ENCODE measurements at places on chromosomes 1 and 21.

GRCh38 chr1:75672108-75672507, 52.4 kb upstream of the ACADM start:
- no peak for DNase-seq

DNA sequence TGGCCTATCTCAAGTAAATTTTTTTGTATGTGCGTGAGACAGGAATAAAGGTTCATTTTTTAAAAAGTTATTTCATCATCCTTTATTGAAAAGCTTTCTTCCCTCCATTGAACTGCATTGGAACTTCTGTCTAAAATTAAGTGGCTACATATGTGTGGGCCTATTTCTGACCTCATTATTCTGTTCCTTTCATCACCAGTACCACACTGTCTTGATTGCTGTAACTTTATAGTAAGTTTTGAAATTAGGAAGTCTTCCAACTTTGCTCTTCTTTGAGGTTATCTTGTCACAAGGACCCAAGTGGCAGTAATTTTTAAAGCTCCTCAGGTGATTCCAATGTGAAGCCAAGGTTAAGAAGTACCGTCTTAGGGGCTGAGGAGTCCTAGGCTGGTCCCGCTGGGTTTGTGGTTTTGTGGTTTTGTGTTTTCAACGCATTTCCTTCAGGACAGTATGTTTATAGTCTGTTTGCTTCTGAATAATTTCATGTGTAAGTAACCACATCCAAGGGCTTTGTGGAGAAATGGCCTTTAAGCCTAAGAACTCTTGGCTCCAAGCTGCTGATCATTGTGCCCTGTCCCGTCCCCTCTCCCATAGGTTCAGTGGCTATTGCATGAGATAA, 12.4 kb upstream of the SCAF4 start:
- no peak for DNase-seq

- no peak for DNase-seq
These were observed 10.7 kb downstream of the PATJ start for GRCh38 chr1:61752921-61753389.

GRCh38 chr1:87089823-87090222, 175.4 kb downstream of the HS2ST1 start:
- no peak for DNase-seq

- DNase-seq, result no peak
These were observed 207.9 kb downstream of the RRAGC start for GRCh38 chr1:38651669-38652068.

DNA sequence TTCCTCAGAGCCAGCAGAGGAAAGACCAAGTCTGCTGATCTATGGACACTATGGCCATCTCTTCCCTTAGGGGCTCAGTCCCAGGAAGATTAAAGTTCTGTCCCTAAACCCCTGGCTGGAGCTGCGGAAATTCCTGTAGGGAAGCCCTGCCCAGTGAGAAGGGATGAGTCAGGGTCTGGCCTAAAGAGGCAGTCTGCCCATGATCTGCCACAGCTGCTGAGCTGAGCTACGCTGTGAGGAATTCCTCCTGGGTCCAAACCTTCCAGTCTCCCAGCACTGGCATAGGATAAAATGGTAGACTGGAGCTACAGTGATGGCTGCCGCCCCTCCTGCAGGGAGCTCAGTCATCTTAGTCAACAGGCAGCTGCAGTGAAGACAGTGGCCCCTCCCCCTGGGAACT, 213.7 kb downstream of the BRINP2 start:
- DNase-seq, result no peak

DNA sequence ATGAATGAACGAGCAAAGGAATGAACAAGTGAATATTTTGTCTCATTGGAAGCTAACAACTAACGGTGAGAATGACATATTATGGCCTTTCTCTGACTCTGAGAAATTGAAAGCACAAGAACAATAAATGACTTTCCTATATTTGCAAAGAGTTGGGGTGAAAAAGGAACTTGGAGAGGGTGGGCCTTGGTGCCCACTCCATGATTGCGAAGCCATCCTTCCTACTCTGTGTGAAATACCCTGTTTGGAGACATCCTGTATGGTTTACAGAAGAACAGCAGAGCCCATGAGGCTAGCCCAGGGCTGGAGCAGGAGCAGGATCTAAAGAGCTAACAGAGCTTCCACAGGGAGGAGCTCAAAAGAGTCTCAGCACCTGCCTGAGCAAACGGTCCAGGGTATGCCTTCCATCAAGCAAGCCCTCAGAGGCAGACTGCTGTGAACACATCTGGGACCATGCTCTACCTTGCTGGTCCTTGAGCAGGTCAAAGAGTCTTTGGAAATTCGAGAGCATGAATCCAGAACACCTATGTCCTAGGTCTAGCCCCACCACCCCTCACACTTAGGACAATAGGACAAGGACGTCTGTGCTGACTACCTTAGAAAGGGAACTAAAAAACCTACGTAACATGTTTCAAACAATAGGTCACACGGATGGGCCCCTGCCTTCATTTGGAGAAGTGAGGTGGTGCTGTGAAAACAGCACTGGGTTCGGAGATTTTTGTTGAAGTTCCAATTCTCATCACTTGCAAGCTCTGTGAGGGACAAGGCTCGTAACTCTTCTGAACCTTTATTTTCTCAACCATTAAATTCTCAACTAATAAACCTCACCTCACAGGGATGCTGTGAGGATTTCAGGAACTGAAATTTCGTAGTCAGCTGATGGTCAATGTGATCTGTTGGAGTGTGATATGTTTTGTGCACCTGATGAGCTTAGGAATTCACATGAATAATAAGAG, 377.4 kb downstream of the RRAGC start:
- no peak for DNase-seq

Data from activated T-cell treated with anti-CD3 and anti-CD28 coated beads, Interleukin-2, amount 50 U/mL, for 48 hours (primary cell).